Kidney epithelial cell (primary cell): ENCODE measurements at places on chromosomes 5 and 9.

DNA sequence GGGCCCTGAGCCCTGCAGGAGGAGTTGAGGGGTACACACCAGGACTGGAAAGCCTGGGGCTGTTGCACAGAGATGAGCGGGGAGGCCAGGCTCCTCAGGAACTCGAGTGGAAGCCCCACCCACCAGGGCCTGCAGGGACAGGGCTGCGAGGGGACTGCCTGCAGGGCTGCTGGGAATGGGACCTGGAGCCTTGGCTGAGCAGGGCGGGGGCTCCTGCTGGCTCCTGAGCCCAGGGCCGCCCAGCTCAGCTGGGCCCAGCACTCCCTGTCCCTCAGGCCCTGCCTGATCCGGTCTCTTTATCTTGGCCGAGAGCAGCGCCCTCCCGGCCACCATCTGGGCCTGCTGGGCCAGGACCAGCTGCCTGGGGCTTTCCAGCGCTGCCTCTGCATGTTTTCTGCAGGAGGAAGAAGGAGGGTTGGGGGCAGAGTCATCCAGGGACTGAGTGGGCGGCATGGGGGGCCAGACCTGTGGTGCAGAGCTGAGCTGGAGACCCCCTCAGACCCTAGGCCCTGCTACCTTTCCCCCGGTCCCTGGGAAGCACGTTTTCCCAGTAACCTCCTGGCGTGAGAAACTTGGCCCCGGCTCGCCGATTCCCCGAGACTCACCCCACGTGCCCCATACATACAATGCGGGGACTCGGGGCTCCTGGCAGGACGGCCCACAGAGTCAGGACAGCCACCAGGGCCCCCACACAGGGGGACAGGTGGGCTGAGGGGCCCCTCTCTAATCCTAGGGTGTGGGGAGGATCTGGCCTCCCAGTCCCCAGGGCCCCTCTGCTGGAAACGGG, 9.4 kb downstream of the LCN12 start:
- DNase-seq, result no peak

DNA sequence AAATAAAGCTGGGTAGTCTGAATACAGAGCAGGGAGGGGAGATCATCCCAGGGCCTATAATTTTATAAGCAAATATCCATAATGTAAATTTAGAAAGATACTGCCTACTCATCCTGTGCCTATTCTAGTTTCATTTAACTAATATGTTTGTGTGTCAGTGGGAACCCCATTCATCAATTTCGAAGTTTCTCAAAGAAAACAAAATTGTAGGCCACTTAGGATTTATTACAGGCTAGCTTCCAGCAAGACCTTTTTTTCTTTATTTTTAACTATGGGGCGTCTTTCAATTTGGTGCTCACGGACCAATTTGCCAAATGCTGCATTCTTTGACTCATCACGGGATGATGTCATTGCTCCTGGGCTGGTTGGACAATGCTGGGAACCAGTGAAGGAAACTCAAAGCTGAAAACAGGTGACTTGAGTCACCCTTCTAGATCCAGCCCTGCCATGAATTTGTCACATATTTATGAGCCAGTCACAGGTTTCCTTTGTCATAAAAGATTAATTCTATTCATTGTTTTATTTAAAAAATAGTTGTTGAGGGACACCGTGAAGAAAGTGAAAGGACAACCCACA, 13.4 kb downstream of the PCSK5 start:
- no peak for DNase-seq

GRCh38 chr9:89388084-89388867, 70.0 kb downstream of the SECISBP2 start:
- no peak for DNase-seq

DNA sequence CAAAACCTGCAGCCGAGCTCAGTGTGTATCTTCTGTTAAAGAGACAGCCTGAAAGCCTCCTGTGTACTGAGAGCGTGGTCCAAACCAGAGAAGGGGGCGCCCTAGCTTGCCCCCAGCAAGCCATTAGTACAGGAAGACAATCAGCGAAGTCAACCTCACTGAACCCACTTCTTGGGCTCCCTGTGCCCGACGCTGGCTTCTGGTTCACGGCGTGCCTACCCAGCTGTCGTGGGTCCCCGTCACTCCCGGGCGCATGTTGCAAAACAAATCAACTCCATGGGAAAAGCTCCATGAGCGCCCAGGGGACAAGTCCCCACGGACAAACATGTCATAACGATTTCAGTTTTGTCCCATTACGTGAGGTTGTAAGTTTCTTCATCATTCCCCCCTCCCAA, 326.9 kb downstream of the SH3GL2 start:
- DNase-seq, result no peak

GRCh38 chr5:66646570-66646969, 50.4 kb downstream of the MAST4 start:
- no peak for DNase-seq

- DNase-seq, result no peak
Measured at GRCh38 chr9:82206946-82207345, 218.4 kb downstream of the SPATA31D1 start.
